ENCODE measurements at places on chromosomes 2 and 18.

DNA sequence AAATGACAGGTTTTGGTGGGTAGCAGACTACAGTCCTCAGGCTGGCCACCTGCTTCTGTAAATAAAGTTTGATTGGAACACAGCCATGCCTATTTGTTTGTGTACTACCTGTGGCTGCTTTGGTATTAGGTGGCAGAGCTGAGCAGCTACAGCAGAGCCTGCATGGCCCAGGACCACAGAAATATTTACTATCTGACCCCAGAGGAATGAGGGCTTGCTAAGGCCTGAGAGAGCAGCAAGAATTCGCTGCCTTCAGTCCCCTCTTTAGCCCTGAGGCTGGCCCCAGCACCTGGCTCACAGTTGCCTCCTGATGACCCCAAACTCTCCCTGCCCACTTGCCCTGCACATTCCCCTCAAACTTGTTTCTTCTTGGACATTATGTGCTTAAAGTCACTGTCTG is 32.5 kb downstream of the POLR1A start:
- no peak for DNase-seq

DNA sequence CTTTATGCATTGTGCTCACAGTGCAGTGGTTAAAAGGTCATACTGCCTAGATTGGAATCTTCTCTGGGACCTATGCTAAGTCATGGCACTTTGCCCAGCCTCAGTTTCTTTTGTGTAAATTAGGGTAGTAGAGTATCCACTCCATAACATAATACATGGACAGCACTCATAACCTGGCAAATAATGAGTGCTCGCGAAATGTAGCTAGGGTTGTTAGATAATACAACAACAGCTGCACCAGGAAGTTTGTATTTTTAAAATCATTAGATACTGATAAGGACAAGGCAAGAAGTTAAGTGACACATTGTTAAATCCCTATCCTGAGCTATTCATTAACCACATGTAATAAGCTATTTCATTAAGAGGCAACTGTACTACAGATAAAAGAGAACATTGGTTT is 13.8 kb upstream of the PLA2R1 start:
- DNase-seq = no peak

DNA sequence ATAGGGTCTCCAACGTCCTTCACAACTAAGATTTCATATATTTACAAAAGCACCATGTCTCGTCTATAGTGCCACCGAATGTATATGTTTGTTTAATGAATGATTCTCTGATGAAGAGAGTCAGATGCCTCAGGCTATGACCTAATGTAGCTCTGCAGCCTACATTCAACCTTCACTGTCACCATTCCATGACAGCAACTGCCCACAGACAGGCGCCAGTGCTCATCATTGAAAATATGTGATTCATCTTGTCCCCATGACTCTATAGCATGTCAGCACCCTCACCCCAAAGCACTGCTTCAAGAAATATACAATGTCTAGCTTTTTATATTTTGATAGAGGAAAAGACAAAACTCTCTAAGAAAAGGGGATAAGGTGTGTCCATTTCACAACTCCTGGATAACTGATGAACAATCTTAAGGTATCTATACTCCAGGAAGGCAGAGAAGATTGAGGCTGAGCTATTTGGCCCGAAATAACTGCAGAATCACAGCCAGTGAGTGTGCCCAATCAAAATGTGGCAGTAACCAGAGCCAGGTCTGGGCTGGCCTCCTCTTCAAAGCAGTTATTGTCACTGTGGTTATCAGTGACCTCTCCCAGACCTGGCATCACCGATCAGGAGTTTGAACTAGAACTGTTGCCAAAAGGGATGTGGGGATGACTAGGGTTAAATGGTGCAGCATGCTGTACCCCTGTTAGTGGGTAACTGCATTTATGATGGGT is 246.6 kb downstream of the SETBP1 start:
- DNase-seq = no peak

DNA sequence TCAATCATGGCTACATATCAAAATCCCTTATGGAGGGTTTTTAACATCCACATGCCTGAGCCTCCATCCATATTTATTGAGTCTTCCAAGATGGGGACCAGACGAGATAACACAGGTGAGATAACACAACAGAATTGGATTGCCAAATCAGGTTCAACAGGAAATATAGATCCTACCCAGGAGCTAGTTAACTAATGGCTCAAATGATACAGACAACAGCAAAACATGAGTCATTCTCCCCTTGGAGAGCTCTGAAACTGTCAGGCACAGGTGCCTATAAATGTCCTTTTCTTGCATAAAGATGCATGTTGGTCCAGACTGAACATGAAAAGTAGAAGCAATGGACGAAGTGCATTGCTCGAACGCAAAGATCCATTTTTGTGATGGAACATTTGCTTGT is 202.2 kb downstream of the CDH20 start:
- DNase-seq = no peak

DNA sequence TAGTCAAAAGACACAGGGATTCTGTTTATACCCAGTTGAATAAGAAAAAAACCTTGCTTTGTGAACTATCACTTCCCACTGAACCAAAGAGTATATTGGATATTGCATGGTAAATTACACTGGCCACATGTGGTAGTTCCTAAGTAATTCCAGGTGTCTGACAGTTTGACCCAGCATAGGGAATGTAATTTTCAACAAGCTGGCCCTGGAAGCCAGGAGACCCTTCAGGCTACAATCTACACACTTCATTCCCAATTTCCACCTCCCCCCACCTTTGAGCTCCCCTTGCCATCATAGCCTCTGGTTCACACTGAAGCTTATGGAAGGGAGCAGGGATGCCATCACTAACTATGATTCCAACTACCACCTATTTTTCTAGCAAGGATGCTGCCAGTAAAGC is 2.8 kb downstream of the FRZB start:
- DNase-seq = no peak

DNA sequence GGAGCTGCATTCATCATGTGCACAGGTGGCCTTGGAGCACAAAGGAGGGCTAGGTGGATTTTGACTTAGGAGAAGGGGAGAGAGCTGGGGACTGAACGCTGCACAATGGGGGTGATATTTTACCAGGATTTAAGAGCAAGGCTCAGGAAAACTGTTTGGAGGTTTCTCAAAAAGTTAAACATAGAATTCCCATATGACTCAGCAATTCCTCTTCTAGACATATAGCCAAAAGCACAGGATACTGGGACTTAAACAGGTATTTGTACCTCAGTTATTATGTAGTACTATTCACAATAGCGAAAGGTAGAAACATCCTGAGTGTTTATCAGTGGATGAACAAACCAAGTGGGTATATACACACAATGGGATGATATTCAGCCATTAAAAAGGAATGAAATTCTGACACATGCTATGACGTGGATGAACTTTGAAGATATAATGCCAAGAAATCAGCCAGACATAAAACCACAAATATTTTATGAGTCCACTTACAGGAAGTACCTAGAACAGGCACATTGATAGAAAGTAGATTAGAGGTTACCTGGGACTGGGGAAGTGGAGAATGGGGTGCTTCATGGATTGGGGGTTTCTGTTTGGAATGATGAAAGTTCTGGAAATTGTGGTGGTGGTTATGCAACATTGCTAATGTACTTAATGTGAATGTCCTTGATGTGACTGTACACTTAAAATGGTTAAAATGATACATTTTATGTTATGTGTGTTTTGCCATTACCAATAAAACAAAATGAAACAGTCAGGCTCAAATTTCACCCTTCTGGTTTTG is 216.9 kb downstream of the HAUS1 start:
- DNase-seq = no peak

DNA sequence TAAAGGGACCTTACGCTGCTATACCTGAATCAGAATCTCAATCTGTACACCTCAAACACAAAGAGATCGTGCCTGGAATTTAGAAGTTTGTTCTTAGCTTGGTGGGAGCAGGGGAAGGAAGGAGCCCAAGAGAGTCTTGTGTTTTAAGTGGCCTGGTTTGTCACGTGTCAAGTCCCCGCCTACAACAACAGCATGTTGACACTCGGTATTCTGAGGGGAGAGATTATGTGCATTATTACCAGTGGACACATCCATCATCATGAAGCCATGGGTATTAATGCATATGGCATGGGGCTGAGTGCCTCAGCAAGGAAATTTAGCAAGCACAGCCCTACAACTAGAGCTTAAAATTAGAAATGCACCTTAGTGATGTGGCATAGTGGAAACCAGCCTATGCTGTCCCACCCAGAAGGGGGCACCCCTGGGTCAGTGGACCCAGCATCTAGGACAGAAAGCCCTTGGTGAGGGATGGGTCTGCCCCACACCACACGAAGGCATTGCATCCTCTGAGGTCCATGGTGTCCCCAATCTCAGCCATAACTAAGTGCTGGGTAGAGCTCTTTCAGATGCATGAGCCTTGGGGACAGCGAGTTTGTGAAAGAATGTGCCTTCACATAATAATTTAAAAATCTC is 138.7 kb downstream of the MGAT5 start:
- DNase-seq = no peak

DNA sequence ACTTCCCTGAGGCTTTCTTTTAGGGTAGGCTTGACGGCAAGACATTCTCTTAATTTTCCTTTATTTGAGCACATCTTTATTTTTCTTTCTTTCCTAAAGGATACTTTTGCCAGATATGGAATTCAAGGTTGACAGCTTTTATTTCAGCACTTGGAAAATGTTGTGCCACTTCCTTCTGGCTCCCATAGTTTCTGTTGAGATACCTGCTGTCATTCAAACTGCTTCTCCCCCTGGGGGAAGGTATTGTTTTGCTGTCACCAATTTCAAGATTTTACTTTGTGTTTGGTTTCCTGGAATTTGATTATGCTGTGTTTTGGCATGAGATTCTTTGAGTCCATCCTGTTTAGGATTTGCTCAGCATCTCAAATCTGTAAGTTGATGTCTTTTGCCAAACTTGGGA is 39.1 kb upstream of the TWIST2 start:
- no peak for DNase-seq

- no peak for DNase-seq
Observed at GRCh38 chr2:68687018-68687417, 43.6 kb downstream of the PROKR1 start.

DNA sequence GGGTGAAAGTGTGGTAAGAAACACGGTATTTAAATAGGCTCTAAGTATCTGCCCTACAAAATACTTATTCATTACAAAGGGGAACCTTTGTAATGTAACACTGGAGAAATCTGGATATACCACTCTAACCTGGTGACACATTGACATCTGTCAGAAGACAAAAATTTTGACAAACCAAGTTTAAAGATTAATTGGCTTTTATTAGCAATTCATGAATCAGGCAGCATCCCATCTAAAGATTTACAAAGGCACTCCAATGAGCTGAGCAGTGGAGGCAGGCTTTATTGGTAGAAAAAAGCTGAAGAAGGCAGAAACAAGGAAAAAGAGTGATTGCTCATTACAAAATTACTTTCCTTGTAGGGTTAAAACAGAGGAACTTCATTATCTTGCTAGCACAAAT is 35.0 kb downstream of the BMPR2 start:
- no peak for DNase-seq

DNA sequence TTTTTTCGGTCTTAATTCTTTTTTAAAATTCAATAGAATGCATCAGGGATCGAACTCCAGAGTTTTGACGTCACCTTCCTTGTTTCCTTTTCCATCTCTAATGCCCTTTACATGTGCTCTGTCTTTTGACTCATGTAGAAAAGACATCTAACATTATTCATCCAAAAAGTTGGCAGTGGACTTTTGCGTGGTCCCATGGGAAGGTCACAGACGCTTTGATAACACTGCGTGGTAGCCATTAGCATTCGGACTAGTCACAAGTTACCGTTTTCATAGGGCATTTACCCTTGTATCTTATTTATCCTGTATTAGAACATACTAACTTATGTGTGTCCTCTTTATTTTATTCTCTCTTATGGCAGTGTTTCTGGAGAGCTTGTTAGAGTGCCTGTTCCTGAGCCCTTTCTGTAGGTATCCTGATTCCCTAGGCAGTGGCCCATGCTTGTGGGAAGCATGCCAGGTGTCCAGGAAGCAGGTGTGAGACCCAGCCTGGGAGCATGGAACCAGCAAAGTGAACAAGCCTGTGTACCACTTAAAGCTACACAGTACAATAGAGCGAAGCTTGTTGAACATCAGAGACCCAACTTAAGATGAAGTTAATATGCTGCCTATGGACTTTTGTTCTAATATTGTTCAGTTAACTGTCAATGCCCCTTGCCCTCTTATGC is 73.6 kb upstream of the RBM44 start:
- peak; percentile 30 for DNase-seq

All from activated CD8-positive, alpha-beta memory T cell treated with anti-CD3 and anti-CD28 coated beads, Interleukin-2, amount 50 U/mL, for 48 hours (primary cell).